ENCODE measurements at places on chromosomes 6 and 20.

GRCh38 chr20:2387180-2387577, 6.5 kb downstream of the TGM6 start:
- peak; percentile 61 for DNase-seq

- DNase-seq = no peak
These were observed 357.6 kb upstream of the ID4 start for GRCh38 chr6:19479551-19479950.

GRCh38 chr6:11767458-11767857, 11.1 kb downstream of the ADTRP start:
- DNase-seq = no peak

DNA sequence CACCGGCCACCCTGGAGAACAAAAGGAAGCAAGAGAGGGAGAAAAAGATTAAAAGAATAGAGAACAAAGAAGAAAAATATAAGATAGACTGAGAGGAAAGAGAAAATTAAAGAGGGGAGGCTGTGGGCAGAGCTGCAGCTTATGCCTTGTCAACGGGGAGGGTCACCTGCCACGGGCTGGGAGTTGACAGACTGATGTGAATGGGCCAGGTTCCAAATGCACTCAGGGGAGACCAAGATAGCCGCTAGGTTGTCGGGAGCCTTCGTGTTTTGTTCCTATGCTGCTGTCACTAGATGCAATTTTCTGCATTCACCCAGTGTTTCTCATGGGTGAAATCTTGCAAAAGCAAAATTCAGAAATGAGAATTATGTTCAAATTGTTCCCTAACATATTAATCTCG, 119.6 kb upstream of the MTHFD1L start:
- DNase-seq = no peak

Data from D341Med (cell line).